ENCODE measurements at places on chromosomes 6 and 20. TPM values are rescaled to one million over a fixed set of nuclear protein-coding genes. Genes with fewer than 3 reads are reported as not detected.

DNA sequence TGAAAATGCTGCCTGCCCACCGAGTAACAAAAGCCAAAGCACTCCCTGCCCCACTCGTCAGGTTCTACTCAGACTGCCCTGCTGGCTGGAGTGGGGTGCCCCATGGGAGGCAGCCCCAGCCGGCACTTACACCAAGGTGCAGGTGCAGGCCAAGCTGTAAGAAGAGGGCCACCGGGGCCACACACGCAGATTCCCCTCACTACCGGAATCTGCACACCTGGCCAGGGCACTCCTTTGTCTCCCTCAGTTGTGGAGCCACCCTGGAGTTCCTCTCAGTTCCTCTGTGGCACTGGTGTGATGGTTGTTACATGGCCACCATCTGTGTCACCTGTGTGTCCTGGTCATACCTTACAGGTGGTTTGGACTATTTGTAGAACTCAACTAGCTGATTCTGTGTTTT, 112.4 kb downstream of the FOXO3 start:
- peaks cover 46% of the 10 kb centered on the region for H3K4me1 ChIP-seq
- H3K27me3 ChIP-seq = peaks cover 4% of the 10 kb centered on the region
- H3K4me3 ChIP-seq = no peak overlapping the region
- DNase-seq = no peak
- H3K27ac ChIP-seq = no peak overlapping the region
- peaks cover 16% of the 10 kb centered on the region for H3K36me3 ChIP-seq

Gene TSPO2
- not detected for total RNA-seq

Gene BPIFA1
- total RNA-seq = 0.69 TPM

Gene BTBD3
- total RNA-seq = 114 TPM

- peak; percentile 88 for DNase-seq
- H3K27me3 ChIP-seq = no peaks in the 10 kb centered on the region
- H3K4me3 ChIP-seq = no peak overlapping the region
- peaks cover 11% of the 10 kb centered on the region for H3K4me1 ChIP-seq
- no peak overlapping the region for H3K27ac ChIP-seq
These were observed 8.2 kb upstream of the TBC1D7 start for GRCh38 chr6:13336553-13336952.

GRCh38 chr6:87540539-87540938, 49.2 kb downstream of the RARS2 start:
- no peaks in the 10 kb centered on the region for H3K27me3 ChIP-seq
- no peak overlapping the region for H3K4me3 ChIP-seq
- DNase-seq = no peak
- peaks cover 25% of the 10 kb centered on the region for H3K36me3 ChIP-seq

Data from type B pancreatic cell (in vitro differentiated cells).